AG04450 (cell line): ENCODE measurements at places on chromosomes 2 and 18.

GRCh38 chr2:71466301-71467179 is 13.2 kb downstream of the DYSF start:
- no peak for DNase-seq

DNA sequence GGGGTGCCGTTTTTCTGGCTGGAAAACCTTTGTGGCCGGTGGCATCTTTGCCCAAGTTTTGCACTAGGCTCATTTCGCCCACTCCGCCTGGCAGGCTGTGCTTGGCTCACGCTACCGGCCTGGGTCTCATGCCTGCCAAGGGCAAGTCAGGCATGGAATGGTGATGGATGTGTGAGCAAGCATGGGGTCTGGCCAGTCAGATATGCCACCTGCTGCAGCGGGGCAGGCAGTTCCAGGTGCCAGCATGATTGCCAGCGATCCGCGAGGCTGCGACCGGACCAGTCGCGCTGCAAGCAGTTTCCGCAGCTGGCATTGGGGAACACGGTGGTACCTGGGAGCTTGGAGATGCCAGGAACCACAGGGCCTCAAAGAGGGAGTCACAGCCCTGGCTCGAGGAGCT is 40.6 kb downstream of the TAF1B start:
- DNase-seq, result no peak

DNA sequence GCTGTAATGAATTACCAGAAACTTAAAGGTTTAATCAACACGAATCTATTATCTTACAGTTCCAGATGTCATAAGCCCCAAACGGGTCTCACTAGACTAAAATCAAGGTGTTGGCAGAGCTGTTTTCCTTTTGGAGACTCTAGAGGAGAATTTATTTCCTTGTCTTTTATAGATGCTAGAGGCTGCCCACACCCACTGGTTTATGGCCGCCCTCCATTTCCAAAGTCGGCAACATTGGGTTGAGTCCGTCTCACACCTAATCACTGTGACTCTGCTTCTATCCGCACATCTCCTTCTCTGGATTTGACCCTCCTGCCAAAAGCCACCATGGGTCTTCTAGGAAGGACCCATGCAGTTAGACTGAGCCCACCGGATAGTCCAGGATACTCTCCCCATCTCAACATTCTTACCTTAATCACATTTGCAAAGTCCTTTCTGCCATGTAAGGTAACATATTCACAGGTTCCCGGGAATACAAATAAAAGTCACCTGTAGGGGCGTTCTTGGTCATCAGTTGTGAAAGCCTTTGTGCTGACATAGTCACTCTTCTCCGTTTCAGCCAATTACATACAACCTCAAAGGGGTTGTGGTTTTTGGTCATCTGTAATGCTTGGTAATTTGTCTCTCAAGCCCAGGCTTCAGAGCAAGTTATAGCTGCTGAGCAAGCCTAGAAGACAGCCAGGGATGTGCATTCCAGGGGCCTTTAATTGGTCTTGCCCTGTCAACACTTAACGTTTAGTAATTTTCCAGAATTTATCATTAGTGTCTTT is 179.4 kb downstream of the ANTXR1 start:
- DNase-seq, result no peak

GRCh38 chr2:96596596-96596995 is 41.5 kb downstream of the KANSL3 start:
- DNase-seq, result no peak

GRCh38 chr18:42821492-42821891 is 294.0 kb downstream of the RIT2 start:
- no peak for DNase-seq

GRCh38 chr2:222751238-222751637 is 79.8 kb downstream of the MOGAT1 start:
- no peak for DNase-seq

GRCh38 chr18:50842846-50843245 is 23.0 kb upstream of the MRO start:
- DNase-seq, result no peak

DNA sequence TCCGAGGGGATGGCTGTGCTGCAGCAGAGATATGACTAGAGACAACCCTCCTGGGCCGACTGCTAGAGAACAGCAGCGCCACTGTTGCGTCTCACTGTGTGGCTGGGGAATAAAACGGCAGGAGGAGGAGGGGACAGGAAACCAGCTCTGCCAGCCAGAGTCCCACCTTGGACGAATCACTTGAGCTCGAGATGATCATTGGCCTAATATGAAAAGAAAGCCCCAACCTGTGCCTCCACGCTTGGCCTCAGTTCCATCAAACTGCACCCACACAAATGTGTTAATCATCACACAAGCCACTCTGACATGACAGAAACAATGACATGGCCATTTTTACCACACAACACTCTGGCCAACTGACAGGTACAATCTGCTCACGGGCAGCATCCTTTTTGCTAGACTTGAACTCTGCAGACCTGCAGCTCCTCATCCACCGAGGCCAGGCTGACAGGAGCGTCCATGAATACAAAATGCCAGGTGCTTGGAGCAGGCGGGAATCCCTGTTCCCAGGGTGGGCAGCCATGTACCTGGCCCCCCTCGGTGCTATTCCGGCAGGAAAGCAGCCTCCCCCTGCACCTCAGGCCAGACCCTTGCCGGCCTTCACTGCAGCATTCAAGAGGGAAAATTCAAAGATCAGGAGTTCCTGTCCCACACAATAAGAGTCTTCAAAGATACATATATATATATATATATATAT is 52.3 kb downstream of the PARD6G start:
- no peak for DNase-seq

GRCh38 chr2:134446383-134447017 is 192.6 kb downstream of the MGAT5 start:
- DNase-seq, result peak; percentile 6

DNA sequence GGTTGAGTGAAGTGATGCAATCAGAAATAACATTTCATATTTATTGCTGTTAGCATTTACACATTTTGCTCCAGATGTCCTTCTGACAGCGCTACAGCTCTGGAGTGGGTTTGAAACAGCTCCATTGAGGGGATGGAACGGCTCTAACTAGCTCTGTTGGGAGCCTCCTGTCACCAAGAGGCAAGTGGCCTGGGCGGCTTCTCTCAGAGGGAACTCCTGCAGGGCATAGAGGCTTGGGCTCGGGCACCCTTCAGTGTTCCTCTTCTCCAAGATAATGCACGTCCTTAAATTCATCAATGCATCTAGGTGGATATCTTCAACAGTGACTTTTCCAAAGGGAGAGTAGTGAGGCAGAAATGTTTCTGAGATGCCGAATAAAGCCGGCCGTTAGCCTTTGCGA is 122.5 kb downstream of the CNTNAP5 start:
- DNase-seq, result no peak

DNA sequence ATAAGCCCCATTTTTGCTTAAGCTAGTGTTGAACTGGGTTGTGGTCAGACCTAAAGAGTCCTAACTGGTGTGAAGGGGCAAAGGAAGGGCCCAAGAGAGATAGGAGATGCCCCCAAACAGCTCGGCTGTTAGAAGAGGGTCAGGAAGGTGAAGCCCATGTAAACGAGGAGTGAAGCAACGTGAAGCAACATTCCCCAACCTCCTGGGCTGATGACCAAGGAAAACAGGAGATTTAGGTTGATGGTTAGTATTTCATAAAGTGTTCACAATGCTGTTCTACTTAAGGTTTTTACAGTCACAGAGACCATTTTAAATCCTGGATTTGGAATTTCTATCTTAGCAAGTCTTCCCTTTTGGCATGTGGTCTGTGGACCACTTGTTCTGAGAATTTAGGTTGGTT is 144.0 kb upstream of the SERPINE2 start:
- no peak for DNase-seq

- no peak for DNase-seq
These were observed at the start of gene CTAGE1 for GRCh38 chr18:22417496-22418188. Gene CTAGE1, minus strand, starts transcription at chr18:22417915. Its CDS starts 104 bp downstream, at chr18:22417811.

DNA sequence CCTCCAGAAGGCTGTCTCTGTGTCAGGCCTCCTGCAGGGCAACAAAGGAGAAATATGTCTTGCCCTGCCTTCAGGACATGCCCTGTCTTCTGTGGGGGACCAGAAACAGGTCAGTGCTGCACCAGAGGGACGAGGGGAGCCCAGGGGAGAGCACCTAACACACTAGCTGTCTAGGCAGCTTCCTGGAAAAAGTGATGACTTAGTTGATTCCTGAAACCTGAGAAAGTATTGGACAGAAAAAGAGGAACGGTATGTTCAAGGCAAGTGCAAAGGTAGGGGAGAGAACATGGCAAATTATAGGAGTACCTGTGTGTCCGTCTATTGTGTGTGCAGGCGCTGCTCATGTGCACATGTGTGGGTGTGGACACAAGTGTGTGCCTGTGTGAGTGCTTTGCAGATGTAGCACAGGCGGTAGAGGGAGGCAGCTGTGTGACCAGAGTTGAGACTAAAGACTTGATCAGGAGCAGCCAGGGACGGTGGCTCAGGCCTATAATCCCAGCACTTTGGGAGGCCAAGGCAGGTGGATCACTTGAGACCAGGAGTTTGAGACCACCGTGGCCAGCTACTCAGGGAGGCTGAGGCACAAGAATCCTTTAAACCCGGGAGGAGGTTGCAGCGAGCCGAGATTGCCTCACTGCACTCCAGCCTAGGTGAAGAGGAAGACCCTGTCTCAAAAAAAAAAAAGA is 119.5 kb downstream of the GYPC start:
- DNase-seq, result no peak

- no peak for DNase-seq
These were observed 77.1 kb downstream of the MYO5B start for GRCh38 chr18:50117863-50118262.

DNA sequence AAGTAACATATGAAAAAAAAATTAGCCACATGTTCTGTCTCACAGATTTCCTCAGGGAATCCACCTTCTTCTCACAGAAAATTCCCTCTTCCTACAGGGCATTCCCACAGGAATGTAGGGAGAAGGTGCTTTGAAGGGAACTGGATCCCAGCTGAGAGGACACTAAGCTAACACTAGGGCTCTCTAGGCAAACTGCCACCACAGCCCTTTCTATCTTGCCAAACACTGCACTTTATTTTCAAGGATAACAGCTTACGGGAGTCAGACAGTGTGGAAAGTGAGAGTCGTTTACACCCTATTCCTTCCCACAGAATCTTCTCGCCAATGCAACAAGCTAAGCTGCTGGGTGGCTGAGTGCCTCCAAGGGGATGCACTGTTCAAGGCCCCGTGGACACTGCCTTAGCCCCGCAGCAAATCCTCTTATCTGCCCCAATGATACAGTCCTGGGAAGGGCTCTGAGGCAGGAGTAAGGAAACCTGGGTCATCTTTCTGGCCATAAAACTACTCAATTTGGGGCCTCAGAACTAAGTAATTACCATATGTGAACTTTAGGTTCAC is 76.9 kb downstream of the CCDC93 start:
- no peak for DNase-seq

DNA sequence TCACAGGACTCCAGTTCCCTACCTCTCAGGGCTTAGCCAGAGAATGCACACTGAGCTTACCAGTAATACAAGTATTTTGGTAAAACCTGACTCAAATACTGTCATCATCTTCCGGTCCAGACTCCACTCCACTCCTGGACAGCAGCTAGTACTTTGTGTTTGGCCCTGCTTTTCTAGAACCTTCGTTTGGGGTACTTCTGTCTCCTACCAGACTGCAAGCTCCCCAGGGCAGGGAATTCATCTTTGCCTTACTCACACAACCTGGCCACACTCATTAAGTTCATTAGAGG is 108.9 kb upstream of the CDC42EP3 start:
- no peak for DNase-seq
